ENCODE measurements at places on chromosomes 2 and 18.

GRCh38 chr18:76529433-76529811 lies 34.4 kb upstream of the ZNF516 start:
- DNase-seq: no peak

GRCh38 chr2:180130403-180130802 lies 123.3 kb upstream of the CWC22 start:
- DNase-seq: no peak

- DNase-seq: no peak
Measured at GRCh38 chr2:116442418-116442817, 1372.1 kb upstream of the DDX18 start.

DNA sequence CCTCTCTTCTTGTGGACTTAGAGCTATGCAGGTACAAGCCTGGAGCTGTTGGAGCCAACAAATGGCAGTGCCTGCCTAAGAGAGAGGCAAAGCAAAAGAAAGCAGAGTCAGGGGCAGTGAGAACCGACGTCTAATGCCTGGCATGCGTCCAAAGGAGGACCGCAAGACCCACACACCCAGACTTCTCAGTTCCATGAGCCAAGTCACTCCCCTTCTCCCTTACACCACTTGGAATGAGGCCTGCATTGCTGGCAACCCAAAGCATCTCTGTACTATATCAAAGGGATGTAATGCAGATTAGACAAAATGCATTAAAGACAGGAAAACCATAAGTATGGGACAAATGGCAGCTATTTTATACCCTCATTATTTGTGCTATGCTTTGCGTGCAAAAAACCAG lies 49.9 kb upstream of the RNU4ATAC start:
- no peak for DNase-seq

DNA sequence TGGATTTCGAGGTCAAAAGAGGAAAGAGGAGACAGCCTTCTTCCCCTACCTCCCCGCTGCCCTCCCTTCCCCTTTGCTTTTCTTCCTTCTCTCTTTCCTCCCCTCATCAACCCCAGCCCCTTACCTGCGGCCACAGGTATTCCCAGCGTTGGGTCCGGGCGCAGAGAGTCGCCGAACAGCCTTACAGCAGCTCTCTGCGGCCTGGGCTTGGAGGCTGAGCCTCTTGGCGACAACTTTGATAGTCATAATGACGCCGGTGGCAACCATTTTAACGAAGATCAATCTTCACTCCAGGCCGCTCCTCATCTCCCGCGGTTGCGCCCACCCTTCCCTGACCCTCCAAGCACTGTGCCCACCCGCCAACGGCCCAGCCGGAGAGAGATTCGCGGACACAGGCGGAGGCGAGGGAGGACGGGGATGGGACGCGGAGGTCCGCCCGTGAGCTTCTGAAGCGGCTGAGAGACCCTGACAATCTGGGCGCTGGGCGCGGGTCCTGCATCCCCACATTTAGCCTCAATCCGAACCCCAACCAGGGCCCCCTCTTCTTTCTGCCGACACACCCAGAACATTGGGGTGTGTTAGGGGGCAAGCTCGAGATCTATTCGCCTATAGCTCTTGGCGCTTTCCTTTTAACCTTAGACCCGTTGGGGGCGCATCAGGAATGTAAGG lies 1.5 kb upstream of the EVX2 start:
- no peak for DNase-seq

DNA sequence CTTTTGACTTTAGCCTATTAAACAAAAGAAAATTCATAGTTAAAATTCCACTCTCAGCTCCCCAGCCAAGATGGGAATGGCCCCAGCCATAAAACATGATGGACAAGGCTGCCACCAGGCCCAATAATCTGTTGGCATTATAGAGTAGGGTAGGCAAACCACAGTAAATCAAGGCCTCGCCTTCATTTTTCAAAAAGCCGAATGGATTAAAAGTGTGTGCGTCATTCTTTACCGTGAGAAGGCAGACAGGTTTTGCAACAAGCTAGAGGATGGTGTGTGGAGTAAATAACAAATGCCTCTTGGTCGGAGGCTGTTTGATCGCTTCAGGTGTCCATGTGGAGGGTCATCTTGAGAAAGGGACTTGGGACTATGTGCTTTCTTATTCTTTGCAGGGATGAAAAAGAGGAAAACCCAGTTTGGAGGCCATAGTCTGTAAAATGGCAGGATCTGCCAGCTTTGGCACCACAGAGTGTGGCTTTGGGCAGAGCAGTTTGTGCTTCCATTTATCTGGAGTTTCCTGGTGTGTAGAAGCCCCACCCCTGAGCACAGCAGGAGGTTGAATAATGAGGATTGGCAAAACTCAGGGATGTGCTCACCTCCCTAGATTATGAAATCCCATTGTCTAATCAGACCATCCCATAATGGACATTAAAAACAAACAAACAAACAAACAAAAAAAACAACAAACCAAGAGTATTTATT lies 57.1 kb upstream of the ITGB6 start:
- DNase-seq: no peak

Data from activated T-helper 9 cell treated with anti-CD3 and anti-CD28 coated beads, Interleukin-2, amount 50 U/mL, for 16 hours (primary cell).